ENCODE measurements at places on chromosomes 7 and 10.

GRCh38 chr10:35570397-35570796 lies 34.7 kb upstream of the GJD4 start:
- no peak for DNase-seq

DNA sequence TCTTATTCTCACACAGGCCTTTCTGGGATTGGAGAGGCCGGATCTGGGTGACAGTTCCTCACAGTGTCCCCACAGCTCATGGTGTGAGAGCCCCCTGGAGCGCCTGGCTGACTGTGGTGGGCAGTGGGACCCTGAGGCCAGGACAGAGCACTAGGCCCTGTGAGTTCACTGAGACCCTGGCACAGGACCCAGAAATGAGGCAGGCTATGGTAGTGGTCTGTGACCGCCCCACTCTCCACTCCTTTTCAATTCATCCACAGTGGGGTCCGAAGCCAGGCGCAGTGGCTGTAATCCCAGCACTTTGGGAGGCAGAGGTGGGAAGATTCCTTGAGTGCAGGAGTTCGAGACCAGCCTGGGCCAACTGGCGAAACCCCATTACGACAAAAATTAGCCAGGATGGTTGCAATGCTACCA lies 95.9 kb upstream of the TNRC18 start:
- no peak for DNase-seq

DNA sequence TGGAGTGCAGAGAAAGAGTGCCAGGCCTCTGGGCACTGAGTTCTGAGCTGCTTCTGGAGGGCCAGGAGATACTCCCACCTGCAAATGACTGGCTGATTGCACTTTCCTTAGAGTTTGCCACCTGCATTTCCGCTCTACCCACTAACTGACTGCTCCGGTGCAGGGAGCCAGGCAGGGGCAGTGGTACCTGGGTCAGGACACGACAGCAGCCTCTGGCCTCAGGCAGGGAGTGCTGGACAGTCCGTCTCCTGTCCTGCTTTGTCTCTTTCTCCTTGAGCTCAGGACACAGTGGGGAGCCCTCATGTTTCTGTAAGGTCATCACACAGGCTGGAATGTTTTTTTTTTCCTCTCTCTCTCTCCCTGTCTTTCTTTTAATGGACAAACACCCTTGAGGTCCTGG lies 252.0 kb downstream of the DPP6 start:
- DNase-seq = no peak

DNA sequence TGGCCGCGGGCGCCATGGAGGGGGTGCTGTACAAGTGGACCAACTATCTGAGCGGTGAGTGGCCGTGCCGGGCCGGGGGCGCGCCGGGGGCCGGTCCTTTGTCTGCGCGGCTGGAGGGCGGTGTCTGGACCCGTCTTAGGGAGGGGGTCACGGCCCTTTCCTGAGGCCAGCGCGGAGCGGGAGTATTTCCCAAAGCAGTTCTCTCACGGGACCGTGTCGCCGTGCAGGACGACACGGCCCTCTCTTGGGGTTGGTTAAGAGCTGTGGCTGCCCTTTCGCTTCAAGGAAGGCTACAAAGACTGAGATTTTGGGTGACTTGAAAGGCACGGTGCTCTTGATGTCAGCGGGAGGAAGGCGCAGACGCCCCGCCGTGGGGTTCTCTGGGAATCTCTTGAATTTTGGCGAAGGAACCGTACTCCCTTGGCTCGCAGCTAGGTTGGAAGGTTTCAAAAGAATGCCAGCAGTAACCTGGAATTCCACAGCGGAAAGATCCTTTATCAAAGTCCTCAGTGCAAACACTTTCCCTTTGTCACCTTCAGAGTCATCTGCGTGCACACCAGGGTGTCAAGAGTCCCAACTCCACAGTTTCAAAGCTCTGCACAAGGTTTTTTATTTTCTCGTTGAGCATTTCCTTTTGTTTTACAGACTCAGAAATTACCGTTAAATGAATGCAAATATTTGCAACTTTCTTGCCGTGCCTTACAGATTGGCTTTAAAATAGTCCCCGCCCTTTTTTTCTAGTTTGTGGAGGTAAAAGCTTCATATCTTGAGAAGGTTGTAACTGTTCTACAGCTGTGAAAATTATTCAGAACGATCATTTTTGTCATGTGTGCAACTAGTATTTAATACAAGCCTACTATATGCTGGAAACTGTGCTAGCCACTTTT lies 780 bp downstream of the PLEKHA8 start:
- no peak for DNase-seq

- no peak for DNase-seq
Measured at GRCh38 chr10:114538181-114538906, 119.7 kb downstream of the ABLIM1 start.

DNA sequence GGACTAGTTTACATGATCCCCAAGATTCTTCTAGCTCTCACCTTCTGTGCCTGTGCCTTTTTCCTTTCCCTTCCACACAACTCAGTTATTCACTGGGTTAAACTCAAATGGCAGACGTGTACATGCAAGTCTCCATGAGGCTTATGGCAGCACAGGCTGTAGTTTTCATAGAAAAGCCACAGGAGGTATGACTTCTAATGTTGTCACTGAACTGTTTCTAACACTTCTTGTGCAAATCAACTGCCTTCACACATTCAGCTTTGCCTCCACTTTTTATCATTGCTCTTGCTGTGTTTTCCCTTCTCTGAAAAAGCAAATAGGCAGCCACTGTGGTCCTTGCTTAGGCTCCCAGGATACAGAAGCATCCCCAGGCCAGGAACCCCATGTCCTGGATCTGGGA lies 5.3 kb upstream of the GIMAP5 start:
- no peak for DNase-seq

DNA sequence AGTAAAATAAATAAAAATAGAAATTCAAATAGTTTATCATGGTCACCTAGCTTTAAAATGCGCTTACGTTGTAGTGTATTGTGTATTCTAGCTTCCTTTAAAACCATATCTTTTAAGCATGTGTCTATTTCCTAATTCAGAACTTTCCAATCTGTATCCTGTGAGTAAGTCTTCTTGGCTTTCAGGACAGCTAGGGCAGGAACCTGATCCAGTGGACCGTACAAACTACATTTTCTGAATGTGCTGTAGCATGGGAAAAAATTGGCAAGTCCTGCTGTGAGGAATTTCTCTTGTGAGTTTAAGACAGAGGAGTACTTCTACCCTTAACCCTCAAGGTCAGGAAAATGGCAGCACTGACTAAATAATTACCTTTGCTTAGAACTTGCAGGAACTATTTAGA lies 12.1 kb downstream of the OPN1SW start:
- DNase-seq = no peak

DNA sequence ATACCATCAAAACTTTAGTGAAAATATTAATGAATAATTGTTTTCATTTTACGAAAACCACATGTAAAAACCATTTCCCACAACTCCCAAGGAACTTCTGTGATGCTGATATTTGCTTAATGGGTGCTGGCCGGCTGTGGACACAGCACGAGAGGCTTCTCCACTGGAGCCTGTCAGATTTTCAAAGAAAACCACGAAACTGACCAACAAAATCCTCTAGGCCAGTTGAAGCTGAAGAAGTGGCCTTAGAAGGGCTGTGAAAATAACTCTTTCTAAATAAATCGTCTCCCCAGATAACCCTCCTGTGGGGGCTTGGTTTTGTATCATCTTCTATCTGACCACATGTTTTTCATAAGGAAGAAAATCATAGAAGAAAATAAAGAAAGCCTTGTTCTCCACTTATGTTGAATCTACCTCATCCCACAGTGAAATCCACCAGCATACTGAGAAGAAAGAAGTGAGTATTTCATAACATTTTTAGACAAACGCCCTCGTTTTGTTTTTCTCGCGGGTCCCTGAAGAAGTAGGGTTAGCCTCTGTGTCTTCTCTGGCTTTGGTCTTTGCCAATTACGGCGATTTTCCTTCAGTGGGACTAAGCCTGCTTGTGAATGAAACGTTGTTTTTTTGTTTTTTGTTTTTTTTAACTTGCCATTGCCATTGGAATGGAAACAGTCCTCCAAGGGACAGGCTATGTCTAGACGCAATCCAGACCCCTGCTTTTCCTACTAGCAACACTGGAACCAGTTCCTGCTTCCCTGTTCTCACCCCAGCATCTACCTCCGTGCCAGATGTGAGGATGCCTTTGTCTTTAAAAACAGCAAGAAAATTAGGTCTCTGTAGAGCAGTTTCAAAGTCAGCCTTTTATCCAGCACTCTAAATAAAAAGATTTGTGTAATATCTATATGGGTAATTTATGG lies 123.9 kb downstream of the ADAM12 start:
- no peak for DNase-seq

Measured in DMS79 (cell line).